ENCODE measurements at places on chromosomes 12 and 14. TPM values are rescaled to one million over a fixed set of nuclear protein-coding genes. Genes with fewer than 3 reads are reported as not detected.
A peak's percentile ranks its signal among the peaks of the same experiment; 100 is the strongest.

DNA sequence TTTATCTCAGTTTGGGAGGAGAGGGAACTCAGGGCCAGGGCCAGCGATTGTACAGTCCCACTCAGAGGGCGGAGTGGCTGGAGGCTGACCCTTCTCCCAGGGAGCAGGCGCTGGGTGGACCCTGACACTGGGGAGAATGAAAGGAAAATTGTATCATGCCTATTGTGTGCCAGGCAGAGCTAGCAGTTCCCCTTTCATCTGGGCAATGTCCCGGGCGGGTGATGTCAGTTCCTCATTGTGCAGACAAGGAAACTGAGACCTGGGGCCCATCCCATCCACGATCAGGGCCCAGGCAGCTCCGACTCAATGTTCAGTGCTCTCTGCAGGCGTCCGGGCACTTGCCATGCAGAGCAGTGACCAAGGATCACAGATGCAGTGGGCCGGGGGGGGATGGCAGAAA lies 101.9 kb upstream of the RTL1 start:
- H3K36me3 ChIP-seq: no peaks in the 10 kb centered on the region
- no peaks in the 10 kb centered on the region for H3K27me3 ChIP-seq
- no peak for DNase-seq
- no peak overlapping the region for H3K27ac ChIP-seq

- H3K36me3 ChIP-seq: no peaks in the 10 kb centered on the region
- no peak overlapping the region for H3K4me3 ChIP-seq
- no peaks in the 10 kb centered on the region for H3K27me3 ChIP-seq
- no peaks in the 10 kb centered on the region for H3K4me1 ChIP-seq
- no peak for DNase-seq
Observed at GRCh38 chr12:40689576-40689975, 2.7 kb upstream of the CNTN1 start.

- DNase-seq: no peak
- H3K27me3 ChIP-seq: no peaks in the 10 kb centered on the region
- no peak overlapping the region for H3K4me3 ChIP-seq
- no peak overlapping the region for H3K27ac ChIP-seq
- no peaks in the 10 kb centered on the region for H3K36me3 ChIP-seq
Observed at GRCh38 chr12:47067176-47067575, 12.2 kb upstream of the PCED1B start.

GRCh38 chr14:73491256-73492042 lies 716 bp downstream of the RIOX1 start:
- H3K4me1 ChIP-seq: peaks cover 18% of the 10 kb centered on the region
- no peaks in the 10 kb centered on the region for H3K27me3 ChIP-seq
- no peaks in the 10 kb centered on the region for H3K36me3 ChIP-seq
- H3K4me3 ChIP-seq: peak overlapping the region; percentile 71

DNA sequence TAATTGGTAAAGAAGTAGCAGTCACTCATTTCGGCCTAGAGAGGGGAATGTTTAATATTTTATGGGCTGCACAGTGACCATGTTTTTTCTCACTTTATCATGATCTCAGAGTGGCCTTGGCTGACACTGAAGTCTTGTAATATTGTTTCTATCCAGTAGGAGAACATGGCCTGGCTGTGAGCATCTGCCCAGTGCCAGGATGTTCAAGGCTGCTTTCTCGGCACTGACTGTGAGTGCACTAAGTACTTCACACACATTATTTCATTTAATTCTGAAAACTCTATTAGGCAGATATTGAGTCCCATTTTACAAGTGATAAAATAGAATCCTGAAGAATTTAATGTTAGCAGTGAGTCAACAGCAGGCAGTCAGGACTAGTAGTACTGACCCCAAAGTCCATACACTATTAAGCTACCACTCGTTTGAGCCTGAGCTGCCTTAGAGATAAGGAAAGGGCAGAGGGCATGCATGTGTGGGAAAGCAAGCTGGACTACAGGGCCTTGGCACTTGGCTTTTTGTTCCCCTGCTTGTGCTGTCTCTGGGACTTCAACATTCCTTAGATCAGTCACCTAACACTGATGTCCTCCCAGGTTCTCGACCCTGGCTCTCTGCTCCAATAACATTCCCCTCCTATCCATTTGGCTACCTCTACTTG lies 42.2 kb upstream of the APPL2 start:
- H3K4me3 ChIP-seq: no peak overlapping the region
- peak; percentile 54 for DNase-seq
- peaks cover 45% of the 10 kb centered on the region for H3K4me1 ChIP-seq
- peak overlapping the region; percentile 42 for H3K27ac ChIP-seq

DNA sequence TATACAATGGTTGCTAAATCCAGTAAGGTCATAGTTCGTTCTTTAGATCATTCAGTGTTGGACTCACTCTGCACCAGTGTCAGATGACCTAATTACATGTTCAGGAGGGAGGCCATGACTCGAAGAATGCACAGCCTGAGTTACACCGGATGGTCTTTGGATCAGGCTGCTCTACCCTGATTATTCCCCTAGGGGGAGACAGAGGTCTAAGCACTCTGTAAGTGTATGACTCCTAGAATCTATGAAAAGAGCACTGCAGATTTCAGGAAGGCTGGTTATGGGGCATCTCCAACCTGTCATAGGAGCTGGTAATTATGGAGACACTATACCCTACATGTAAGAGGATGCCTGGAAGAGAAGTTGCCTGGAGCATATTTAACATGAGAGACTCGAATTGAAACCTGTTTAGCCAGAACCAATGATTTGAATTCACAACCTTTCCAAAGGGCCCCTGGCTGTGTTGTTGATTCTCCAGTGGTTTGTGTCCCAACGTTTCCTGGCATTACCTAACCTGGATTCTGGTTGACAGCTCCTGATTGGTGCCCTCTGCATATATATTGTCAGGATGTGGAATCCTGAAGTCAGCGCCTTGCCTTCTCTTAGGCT lies at the start of gene MUCL1:
MUCL1 (plus strand) TSS at position 584 of the 606 bp plus-strand sequence. CDS start 67 bp downstream, outside the sequence.
- H3K27me3 ChIP-seq: no peaks in the 10 kb centered on the region
- H3K4me1 ChIP-seq: no peaks in the 10 kb centered on the region
- peak; percentile 73 for DNase-seq
- H3K4me3 ChIP-seq: no peak within 1 kb of the TSS
- H3K27ac ChIP-seq: no peak within 1 kb of the TSS

DNA sequence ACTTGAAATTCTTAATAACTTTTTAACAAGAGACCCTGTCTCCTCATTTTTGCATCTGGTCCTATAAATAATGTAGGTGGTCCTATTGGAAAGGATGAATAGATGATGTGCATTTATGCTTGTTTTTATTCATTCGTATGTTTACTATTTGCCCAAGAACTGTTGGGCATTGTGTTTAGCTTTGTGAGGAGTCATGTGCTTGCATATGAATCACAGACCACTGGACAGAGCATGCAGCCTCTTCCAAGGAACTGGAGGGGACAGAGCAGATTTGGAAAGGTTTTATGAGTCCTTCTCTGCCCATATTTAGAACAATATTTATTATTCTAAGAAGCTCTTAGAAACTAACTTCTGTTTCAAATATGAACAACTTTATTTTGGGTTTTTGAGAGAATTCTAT lies 414.0 kb downstream of the SOX5 start:
- DNase-seq: no peak
- no peaks in the 10 kb centered on the region for H3K27me3 ChIP-seq
- no peak overlapping the region for H3K4me3 ChIP-seq
- H3K4me1 ChIP-seq: no peaks in the 10 kb centered on the region
- H3K36me3 ChIP-seq: no peaks in the 10 kb centered on the region
- no peak overlapping the region for H3K27ac ChIP-seq

DNA sequence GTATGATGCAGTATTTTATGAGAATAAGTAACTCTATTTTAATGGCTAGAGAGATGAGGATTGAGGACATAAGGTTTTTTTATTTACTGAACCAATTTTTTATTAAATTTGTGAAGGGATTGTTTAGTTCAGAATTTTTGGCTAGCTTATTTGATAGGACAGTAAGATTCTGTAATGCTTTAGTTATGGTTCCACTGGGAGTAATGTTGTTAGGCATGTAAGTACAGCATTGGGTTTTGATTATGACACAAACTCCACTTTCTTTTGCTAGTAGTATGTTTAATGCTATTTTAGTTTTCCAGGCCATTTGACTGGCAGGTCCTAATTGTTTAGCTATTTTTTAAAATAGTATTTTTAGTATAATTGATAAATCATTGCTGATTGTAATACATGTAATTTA lies 33.8 kb upstream of the LRRC10 start:
- H3K27ac ChIP-seq: no peak overlapping the region
- no peaks in the 10 kb centered on the region for H3K36me3 ChIP-seq
- H3K4me3 ChIP-seq: no peak overlapping the region
- DNase-seq: no peak

DNA sequence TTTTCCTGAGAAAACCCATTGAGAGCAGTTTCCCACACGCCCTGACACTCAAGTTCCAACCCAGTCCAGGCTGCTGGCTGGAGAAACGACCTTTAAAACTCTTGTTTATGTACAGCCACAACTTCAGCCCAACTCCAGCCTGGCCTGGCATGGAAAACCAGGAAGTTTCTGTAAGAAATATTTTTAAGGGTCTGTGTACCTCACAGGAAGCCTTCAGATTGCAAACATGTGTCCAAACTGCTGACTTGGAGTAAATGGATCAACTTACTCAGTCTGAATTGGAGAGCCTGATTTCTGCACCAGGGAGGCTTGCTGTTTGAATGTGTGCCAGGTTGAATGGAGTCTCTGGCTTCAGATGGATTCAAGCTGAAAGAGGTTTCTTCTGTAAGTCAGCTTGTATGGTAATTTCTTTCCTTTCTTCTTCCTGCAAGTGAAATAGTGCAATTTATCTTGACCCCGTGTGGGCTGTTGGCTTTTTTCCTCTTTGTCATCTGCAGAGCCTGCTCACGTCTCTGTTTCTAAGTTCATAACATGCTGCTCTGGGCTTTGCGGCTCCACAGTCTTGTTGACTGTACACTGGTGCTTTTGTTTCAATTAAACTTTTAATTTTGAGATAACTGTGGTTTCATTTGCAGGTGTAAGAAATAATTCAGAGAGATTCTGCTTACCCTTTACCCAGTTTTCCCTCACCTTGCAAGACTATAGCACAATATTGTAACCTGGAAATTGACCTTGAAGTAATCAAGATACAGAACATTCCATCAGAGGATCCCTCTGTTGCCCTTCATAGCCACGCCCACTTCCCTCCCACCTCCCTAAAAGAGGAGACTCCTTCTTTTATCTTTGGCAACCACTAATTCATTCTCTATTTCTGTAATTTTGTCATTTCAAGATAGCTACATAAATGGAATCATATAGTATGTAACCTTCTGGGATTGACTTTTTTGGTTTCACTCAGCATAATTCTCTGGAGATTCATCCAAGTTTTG lies 109.7 kb upstream of the PRMT8 start:
- H3K27ac ChIP-seq: no peak overlapping the region
- no peak overlapping the region for H3K4me3 ChIP-seq

DNA sequence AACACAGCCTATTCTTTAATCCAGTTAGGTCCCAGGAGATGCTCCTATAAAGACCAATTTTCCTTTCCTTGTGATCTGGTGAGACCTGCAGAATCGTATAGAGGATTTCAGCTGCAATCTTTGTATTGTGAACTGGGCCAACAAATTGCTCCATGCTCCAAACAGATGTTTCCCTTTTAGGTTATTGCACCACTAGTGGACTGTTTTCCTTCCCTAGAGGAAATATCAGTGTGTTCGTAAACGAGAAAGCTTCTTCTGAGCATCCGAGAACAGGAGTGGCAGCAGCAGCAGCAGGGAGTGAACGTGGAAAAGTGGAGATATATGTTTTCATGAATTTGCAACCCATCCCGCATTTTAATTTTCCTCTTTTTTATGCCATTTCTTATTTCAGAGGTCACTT lies 344.1 kb upstream of the PDE3A start:
- H3K4me1 ChIP-seq: no peaks in the 10 kb centered on the region
- H3K4me3 ChIP-seq: no peak overlapping the region
- DNase-seq: no peak
- no peaks in the 10 kb centered on the region for H3K27me3 ChIP-seq
- H3K27ac ChIP-seq: no peak overlapping the region
- no peaks in the 10 kb centered on the region for H3K36me3 ChIP-seq

GRCh38 chr14:100882991-100883788 lies 20.3 kb downstream of the RTL1 start:
- H3K27ac ChIP-seq: no peak overlapping the region
- H3K4me3 ChIP-seq: no peak overlapping the region
- H3K36me3 ChIP-seq: no peaks in the 10 kb centered on the region

Gene GSC
- total RNA-seq: 0.26 TPM

Gene CLEC2B
- total RNA-seq: not detected

Gene ACSM4
- total RNA-seq: not detected

Gene PTGER2
- 0.39 TPM for total RNA-seq

Gene AQP6
- total RNA-seq: not detected

Gene VDR
- 13.6 TPM for total RNA-seq

Gene KCNJ8
- 88.7 TPM for total RNA-seq

Gene CLEC14A
- total RNA-seq: not detected

Gene MYO1A
- 11.9 TPM for total RNA-seq

Gene IRF9
- 54.1 TPM for total RNA-seq
